Large intestine (tissue), 12 donors: ENCODE measurements at places on chromosomes 2 and 18. TPM values are rescaled to one million over a fixed set of nuclear protein-coding genes. Genes with fewer than 3 reads are reported as not detected.

GRCh38 chr2:121960251-121960650 lies 204.8 kb downstream of the TSN start:
- DNase-seq = no peak

- no peak for DNase-seq
Measured at GRCh38 chr18:9173770-9174233, 37.2 kb downstream of the ANKRD12 start.

- no peak for DNase-seq
Measured at GRCh38 chr2:241873081-241873802, 3.7 kb downstream of the RTP5 start.

DNA sequence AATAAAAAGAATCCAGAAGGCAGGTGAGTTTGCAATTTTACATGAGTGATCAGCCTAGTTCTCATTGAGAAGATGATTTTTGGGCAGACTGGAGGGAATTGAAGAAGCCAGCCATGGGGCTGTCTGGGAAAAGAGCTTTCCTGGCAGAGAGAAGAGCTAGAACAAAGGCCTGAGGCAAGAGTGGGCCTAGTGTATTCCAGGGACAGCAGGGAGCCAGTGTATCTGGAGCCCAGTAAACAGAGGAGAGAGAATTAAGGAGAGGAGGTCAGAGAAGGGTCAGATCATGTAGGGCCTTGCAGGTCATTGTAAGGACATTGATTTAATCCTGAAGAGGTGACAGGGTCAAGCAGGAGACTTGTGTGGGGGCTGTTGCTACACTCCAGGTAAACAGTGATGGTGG lies 195.8 kb downstream of the SATB2 start:
- no peak for DNase-seq

- no peak for DNase-seq
Measured at GRCh38 chr2:223952280-223952968, 4.8 kb upstream of the MRPL44 start.

- DNase-seq = no peak
Measured at GRCh38 chr2:50575232-50575631, 456.7 kb downstream of the NRXN1 start.

DNA sequence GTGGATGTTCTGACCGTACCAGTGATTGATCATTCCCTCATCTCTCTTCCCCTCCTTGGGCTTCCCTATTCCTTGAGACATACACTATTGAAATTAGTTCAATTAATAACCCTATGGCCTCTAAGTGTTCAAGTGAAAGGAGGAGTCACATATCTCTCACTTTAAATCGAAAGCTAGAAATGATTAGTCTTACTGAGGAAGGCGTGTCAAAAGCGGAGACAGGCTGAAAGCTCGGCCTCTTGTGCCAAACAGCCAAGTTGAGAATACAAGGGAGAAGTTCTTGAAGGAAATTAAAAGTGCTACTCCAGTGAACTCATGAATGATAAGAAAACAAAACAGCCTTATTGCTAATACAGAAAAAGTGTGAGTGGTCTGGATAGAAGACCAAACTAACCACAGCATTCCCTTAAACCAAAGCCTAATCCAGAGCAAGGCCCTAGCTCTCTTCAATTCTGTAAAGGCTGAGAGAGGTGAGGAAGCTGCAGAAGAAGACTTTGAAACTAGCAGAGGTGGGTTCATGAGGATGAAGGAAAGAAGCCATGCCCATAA lies 144.4 kb upstream of the LYPD6 start:
- no peak for DNase-seq

DNA sequence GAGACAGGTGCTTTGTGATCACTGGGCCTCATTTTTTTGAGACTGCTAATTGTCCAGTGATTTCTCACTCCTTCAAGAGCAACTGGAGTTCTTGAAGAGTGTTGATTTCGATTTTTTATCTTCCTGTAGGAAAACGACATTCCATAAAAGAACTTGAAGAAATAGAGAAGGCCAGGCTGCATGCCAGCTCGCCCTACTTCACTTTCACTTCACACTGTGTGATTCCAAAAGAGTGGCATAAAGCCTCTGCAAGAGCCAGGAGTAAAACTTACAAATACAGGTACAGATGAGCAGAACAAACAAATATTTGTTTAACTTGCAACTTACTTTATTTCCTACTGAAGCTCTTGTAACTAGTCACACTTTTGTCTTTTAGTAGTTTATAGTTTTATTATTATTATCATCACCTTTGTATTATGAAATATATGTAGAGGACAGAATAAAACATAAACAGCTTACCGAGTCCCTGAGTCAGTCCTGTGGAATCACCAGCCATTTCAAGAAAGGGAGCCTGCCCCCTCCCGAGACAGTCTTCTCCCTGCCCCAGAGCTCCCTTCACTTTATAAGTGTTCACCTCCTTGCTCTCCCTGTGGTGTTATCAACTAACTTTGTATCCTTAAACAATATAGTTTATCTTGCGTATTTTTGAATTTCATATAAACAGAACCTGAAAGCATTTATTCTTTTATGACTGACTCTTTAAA lies 8.7 kb downstream of the FAM228A start:
- no peak for DNase-seq

DNA sequence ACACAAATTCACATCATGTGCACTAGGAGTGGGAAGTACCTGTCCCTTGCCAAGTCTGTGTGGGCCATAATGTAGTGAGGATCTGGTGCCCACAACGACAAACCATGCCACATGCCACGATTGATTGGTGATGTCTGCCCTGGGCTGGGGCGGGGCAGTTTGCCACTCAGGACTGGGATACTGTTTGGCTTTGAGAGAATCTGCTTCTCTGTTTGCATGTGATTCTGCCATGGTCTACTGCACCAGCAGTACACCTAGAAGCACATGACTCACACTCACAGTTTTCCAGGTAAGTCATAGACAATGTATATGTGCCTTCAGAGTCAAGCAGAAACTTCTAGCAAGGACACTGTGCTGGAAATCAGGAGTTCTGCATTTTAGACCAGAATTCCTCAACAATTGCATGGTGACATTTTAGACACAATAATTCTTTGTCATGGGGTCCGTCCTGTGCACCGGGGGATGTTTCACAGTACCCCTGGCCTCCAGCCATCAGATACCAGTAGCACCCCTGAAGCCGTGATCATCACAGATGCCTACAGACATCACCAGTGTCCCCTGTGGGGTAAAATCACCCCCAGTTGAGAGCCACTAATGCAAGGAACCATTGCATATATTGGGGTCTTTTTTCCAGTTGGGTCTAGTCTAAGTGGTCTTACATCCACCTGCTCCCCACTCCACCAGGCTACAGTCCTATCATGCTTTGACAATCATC lies 278.3 kb downstream of the EIPR1 start:
- DNase-seq = no peak

DNA sequence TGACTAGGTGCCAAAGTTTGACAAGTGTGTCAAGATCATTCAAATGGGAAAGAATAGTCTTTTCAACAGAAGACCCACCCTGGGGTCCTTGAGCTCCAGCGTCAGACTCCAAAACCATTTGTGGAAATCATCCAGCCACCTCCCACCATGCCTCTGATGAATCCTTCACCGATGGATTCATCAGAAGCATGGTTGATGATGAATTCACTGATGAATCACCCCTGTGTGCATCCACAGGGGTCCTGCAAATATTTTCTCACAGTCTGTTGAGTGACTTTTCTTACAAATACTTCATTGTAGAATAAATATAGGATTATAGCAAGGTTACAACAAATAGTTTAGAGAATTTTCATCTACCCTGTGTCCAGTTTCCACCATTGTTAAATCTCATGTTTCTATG lies 4.3 kb downstream of the UGT1A9 start:
- DNase-seq = no peak

GRCh38 chr2:61938511-61938910 lies 33.0 kb downstream of the COMMD1 start:
- no peak for DNase-seq

DNA sequence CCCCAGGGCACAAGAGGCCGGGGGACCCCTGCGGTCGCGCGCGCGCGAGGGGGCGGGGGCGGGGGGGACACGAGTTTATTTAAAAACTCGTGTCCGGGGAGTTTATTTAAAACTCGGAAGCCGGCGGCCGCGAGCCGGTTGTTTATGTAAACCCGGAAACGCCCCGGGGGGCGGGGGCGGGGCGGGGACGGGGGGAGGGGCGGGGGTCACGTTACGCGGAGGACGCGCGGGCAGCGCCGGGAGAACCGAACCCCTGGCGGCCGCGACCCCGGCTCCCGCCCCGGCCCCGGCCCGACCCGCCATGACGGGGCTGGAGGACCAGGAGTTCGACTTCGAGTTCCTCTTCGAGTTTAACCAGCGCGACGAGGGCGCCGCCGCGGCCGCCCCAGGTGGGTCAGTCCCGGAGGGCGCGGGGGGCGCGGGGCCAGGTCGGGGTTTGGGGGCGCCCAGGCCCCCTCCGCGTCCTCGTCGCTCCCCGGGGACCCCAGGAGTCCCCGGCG lies 4.4 kb downstream of the NFATC1 start:
- DNase-seq = no peak

DNA sequence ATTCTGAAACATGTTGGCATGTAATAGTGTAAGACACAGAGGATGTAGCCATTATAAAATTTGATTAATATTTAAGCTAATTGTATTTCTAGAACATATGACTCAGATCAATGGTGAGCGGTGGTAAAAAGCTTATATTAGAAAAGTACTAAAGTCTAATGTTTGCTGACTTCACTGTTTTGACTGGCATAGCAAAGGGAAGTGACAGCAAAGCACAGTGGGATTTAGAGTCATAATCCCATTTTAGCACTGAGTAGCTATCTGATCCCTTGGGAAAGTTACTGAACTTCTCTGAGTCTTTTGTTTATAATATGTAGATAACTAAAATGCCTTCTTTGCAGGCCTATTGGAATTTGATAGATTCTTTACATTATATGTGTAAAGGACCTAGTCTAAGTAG lies 60.4 kb downstream of the KIAA1328 start:
- no peak for DNase-seq

GRCh38 chr2:82875858-82876257 lies 1583.2 kb downstream of the SUCLG1 start:
- no peak for DNase-seq

DNA sequence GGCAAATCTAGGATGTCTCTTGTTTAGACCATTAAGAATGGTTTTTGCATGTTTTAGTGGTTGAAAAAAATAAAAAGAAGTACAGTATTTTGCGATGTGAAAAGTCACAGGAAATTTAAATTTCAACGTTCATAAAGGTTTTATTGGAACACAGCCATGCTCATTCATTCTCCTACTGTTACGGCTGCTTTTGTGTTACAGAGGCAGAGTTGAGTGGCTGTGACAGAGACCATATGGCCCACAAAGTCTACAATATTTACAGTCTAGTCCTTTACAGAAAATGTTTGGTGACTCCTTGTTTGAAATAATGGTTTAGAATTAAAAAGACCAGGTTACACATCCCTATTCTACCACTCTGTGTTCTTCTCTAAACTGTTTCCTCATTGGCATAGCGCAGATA lies 48.1 kb downstream of the MYOM1 start:
- no peak for DNase-seq

DNA sequence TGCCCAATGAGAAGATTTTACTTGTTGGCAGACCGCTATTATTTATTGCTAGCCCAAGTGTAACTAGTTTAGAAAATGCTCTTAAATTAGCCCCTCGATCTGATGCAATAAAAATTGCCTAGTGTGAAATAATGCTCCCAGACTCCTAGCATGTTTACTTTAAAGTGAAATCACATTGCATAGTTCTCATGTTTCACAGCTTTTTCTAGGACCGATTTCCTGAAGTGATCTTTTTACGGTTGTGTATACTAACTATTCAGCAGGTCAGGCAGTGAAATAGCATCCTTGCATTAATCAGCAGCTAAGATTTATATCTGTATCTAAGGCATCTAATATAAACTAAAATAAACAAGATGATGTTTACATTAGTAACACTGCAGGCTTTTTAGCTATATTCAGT lies 52.4 kb downstream of the PMS1 start:
- DNase-seq = no peak

The LONRF2 gene
- 3.2 TPM for polyA plus RNA-seq

The MCEE gene
- polyA plus RNA-seq = 26.0 TPM

The PIKFYVE gene
- 16.7 TPM for polyA plus RNA-seq

The CELF4 gene
- 16.2 TPM for polyA plus RNA-seq

The C2orf80 gene
- polyA plus RNA-seq = 0.84 TPM

The CNTNAP5 gene
- 2.2 TPM for polyA plus RNA-seq
